ENCODE measurements at places on chromosomes 7 and 10.
A peak's percentile ranks its signal among the peaks of the same experiment; 100 is the strongest.

GRCh38 chr7:41792120-41792519 is 89.2 kb upstream of the INHBA start:
- DNase-seq, result no peak

- DNase-seq, result no peak
Observed at GRCh38 chr7:132073920-132074589, 502.2 kb downstream of the PLXNA4 start.

DNA sequence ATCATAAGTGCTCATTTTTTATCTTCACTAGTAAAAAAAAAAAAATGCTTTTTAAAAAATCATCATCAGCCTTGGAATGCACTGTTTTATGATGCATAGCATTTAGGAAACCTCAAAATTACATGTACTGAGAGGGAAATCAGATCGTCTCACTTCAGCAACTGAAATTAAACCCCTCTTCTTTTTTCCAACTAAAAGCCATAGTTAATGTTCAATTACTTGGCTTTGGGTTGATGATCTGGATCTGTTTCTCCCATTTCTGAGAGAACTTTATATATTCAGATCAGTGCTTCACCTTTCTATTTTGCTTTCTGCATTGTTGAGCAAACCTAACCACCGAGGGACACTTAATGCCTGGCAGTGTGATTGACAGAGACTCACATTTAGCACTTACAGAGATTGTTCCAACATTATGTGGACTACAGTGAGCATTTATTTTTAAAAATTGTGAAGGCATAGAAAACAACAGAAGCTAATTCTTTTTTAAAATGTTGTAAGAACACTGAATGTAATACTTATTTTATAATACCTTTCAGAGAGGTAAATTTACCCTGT is 678.4 kb downstream of the PHTF2 start:
- DNase-seq, result no peak

DNA sequence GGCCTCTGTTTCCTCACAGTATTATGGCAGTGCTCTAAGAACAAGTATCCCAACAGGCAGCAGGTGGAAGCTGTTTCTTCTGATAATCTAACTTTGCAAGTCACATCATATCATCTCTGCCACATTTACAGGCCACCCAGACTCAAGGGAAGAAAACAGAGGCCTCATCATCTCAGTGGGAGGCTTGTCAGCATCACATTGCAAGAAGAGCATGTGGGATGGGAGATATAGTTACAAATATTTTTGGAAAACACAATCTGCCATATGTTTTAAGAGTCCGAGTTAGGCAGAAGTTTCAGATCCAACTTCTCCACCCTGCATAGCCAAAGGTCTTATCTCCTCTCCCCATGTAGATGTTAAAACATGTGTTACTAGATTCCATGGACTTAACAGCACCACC is 130.4 kb upstream of the PDE1C start:
- DNase-seq, result no peak

GRCh38 chr10:51696251-51696650 is 3.1 kb downstream of the CSTF2T start:
- no peak for DNase-seq

DNA sequence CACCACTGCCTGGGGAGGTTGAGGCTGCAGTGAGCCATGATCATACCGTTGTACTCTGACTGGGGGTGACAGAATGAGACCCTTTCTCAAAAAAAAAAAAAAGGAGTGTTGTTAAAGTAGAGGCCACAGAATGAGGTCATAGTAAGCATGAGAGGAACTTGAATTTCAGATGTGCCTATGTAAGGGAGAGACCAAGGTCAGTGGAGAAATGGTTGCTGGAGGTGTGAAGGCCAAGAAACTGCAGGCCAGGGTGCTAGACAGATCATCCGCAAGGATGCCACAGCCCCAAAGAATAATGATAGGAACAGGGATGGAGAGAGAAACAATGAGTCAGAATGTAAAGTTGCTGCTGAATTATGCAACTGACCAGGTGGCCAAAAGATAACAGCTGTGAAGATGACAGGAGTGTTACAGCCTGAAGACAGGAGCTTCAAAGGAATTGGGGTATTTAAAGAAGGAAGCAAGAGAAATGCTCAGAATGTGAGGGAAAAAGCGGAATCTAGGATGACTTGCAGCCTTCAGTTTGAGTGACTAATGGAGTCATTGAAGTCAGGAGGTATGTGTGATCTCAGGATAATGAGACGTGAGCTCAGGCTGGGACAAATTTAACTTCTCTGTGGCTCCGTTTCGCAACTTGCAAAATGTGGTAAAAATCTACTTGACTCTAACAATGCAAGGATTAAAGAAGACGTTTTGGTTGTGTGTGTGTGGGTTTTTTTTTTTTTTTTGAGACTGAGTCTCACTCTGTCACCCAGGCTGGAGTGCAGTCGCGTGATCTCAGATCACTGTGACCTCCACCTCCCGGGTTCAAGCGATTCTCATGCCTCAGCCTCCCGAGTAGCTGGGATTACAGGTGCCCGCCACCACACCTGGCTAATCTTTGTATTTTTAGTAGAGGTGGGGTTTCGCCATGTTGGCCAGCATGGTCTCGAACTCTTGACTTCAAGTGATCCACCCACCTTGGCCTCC is 22.2 kb downstream of the TYW1B start:
- peak; percentile 77 for DNase-seq

DNA sequence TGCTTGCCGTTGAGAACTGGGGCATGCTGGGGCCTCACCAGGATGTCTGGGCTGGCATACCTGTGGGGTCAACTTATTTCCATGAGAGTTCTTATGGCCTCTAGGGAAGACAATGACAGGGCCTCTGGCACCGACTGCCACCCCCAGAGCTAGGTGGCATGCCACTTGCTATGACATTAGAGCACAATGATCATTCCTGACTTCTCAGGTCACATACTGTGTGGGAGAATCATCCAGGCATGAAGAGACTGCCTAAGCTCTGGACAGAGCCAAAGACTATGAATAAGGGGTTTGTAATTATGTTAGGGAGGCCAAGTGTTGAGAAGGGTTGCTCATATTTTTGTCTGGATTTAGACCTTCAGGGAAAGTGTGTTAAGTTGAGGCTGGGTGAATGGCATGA is 97.5 kb downstream of the PTPN20 start:
- DNase-seq, result no peak

- DNase-seq, result no peak
Observed at GRCh38 chr7:18117482-18117881, 89.8 kb upstream of the PRPS1L1 start.

- DNase-seq, result no peak
Observed at GRCh38 chr10:2925631-2926030, 141.7 kb upstream of the PFKP start.

GRCh38 chr7:107879400-107880035 is 11.5 kb upstream of the DLD start:
- peak; percentile 52 for DNase-seq

- DNase-seq, result no peak
Observed at GRCh38 chr10:69403519-69403918, 13.2 kb downstream of the TACR2 start.

DNA sequence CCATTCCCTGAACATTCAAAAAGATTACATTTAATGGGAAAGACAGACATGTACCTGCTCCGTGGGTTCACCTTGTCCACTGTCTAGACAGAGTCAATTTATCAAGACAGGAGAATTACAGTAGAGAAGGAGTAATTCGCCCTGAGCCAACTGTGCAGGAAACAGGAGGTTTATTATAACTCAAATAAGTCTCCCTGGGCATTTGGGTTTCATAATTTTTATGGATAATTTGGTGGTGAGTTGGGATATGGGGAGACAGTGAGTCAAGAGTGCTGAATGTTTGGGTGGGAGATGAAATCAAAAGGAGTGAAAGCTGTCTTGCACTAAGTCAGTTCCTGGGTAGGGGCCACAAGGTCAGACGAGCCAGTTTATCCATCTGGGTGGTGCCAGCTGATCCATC is 165.9 kb upstream of the NAMPT start:
- no peak for DNase-seq

GRCh38 chr7:88092676-88092999 is 127.2 kb downstream of the SRI start:
- DNase-seq, result no peak

DNA sequence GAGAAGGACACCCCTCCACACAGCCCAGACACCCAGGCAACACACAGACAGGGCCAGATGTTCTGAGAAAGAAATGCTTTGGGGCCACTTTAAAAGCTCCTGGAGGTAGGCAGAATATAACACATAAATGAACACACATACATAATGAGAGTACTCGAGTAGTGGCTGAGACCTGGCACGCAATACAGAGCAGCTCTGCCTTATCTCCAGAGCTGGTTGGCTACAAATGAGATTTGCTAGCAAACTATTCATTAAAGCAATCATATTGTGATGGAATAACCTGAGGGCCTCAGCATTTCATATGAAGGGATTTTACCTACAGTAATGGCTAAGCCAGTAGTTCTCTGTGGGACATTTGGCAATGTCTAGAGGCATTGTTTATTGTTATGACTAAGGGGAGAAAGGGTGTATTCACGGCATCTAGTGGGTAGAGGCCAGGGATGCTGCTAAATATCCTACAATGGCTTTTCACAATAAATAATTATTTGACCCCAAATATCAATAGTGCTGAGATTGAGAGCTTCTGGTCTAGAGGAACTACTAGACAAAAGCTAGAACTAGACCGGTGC is 5.5 kb upstream of the IMPDH1 start:
- DNase-seq, result no peak

DNA sequence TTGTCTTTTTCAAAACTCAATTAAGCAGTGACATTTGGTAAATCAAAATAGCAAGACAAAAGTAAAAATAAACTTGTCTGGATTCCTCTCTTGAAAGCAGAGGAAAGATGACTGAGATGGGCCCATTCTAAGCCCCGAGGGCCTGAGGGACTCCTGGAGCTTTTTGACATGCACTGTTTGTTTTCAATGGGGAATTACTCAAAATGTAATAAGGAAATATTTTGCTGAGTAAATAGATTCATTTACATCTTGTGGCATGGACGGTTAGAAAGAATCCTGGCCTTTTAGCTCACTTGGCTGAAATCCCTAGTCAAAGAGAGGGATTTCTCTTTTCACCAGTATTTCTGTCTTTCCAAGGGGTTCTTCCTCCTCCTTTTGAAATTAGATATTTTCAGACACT is 108.0 kb downstream of the MKX start:
- no peak for DNase-seq

DNA sequence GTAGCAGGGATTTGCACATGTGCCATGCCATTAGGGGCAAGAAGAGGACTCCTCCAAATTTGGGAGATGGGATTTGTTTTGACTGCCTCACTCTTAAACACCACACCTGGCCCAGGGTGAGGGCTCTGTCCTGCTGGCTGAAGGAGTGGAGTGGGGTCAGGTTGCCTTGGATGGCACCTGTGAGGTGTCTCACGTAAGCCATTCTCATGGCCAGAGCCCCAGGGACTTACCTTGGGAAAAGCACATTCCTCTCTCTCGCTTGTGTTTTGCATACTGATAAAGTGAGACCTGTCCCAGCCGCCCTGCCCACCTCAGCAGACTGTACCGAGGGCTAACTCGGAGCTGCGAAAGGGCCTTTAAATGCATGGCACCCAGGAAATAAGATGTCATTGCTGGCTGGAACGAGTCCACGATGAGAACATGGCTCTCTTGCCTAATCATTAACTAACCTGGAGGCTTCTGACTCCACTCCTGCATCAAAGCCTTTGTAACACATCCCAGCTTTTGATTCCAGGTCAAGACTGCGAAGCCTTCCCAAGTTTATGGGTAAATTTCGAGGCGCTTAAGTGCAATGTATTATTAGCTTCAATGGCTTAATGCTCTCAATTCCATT is 184.0 kb upstream of the RNF32 start:
- DNase-seq, result no peak

DNA sequence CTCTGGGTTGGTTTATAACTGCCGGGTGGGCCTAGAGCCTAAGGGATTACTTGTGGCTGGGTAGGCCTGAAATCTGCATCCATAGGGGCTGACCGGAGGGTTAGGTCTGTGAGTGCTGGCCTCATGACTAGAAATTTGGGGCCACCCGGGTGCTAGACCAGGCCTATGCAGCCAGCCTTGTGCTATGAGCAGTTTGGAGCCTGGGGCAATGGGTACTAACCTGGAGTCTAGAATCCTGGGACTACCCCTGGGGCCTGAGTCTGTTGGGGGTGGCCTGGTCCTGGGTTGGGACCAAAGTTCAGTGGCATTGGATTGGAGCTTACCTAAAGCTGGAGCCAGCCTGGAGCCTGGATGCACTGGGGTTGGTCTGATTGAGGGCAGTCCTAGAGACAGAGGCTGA is 995.2 kb downstream of the ANKRD7 start:
- no peak for DNase-seq

DNA sequence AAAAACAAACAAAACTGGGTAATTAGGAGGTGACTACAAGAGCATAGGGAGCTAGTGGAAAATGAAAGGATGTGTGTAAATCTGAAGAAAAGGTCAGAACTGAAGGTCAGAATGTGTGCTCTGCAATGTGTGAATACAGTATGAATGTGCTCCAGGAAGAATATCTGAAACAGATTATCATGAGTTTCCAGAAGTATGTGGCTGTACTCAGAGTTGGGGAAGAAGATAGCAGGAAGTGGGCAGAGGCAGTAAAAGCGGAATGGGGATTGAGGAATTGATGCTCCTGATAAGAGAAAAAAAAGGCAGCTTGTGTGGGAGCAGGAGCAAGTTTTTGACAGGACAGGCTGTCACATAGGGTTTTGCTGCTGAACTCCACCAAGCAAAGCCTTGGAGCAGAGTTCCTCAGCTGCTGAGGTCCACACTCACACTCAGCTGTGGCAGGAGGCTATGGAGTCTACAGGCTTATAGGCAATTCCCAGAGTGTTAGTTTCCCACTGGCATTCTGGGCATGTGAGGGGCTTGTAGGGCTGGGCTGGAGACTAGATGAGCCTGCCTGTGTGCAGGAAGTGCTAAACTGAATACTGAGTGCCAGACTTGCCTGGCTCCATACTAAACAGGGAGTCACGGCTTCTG is 22.9 kb downstream of the H2AZ2 start:
- no peak for DNase-seq

- no peak for DNase-seq
Observed at GRCh38 chr7:136139417-136139816, 162.3 kb upstream of the MTPN start.

GRCh38 chr10:113063043-113063967 is 113.3 kb downstream of the TCF7L2 start:
- no peak for DNase-seq

DNA sequence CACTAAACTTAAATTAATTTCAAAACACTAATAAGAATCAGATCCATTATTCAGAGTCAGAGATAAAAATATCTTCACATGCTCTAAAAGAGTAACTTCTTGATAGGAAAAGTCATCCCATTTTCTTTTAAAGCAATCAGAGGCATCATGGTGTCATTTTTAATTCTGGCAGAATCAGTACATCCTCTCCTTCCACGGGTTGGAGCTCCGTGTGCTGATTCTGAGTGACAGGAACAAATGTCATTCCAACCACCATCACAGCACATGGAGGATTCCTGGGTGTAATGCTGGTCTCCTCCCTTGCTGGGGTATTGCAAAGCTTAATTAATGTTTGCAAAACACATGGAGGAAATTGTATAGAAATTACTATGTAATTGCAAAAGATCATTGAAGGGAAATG is 114.5 kb upstream of the IMMP2L start:
- DNase-seq, result no peak

DNA sequence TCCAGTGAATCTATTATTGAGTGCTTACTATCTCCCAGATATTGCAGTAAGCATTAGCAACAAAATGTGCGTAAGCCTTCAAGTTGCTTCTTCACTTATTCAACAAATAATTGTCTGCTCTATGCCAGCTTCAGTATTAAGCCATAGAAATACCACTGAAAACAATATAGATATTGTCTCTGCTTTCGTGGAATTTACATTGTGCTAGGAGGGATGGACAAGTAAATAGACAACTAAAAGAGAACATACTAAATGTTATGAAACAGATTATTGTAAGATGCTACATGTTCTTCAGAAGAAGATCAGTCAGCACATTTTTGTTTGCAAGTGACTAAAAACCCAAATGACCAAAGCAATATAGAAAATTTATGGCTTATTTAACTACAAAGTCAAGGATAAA is 27.3 kb downstream of the CFAP69 start:
- DNase-seq, result no peak
